ENCODE measurements at places on chromosomes 7 and 10.

- no peak for DNase-seq
Measured at GRCh38 chr7:46155367-46155766, 234.3 kb upstream of the IGFBP3 start.

DNA sequence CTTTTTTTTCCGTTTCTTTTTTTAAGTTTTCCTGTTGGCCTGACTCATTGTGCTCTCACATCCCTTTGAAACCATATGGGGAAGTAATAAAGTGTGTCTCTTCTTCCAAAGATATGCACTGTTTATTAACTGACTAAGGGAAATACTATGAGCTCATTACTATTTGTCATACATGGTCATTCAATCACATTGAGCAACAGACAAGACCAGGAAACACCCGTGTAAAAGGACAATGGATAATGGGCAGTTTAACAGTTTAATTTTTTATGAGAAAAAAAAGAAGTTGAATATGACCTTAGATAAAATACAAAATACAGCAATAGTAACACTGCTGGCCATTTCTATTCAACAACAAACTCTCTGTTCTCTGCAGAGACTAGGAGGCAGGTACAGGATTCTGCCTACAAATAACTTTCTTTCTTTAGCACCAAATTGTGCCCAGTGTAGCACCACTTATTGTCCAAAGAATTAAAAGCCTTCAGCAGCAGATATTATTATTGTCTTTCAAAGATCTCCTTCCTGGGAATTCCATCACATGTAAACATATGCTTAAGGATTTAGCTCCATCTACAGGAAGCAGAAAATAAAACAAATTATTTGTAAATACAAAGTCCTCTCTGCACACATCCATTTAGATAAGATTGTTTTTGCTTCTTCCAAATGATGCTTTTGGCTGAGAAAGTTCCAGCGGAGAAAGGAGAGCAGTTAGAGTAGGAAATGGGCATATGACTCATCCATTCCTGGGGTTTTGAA is 55.0 kb upstream of the AKR1E2 start:
- peak; percentile 94 for DNase-seq

- DNase-seq = peak; percentile 19
Measured at GRCh38 chr7:102321351-102322201, 34.7 kb downstream of the SPDYE6 start.

- no peak for DNase-seq
Measured at GRCh38 chr7:135102372-135102771, 45.5 kb upstream of the TMEM140 start.

DNA sequence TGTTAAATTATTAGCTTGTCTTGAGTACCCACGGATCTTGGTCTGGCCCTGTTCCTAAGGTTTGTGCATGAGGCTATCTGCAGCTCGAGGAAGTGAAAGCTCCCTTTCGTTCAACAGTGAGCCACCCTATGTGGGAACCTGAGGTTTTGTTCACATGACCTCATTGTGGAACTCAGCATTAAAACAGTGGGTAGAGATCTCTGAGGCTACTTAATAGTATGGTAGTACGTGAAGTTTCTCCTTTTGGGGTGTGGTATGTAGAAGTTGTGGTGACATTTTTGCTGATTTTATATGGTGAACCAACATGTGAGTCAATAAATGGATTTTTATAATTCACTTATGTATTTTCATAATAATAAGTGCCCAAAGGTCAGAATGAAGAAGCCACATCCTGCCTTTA is 252.7 kb upstream of the FERD3L start:
- peak; percentile 73 for DNase-seq

GRCh38 chr7:23347682-23348180 is 48.6 kb downstream of the MALSU1 start:
- peak; percentile 78 for DNase-seq

- no peak for DNase-seq
Measured at GRCh38 chr7:155247479-155248365, 50.0 kb upstream of the INSIG1 start.

- DNase-seq = no peak
Measured at GRCh38 chr7:29511337-29511736, 52.3 kb upstream of the PRR15 start.

GRCh38 chr10:13062803-13063202 is 37.2 kb upstream of the OPTN start:
- no peak for DNase-seq

GRCh38 chr7:12730523-12730922 is 43.1 kb downstream of the ARL4A start:
- no peak for DNase-seq

DNA sequence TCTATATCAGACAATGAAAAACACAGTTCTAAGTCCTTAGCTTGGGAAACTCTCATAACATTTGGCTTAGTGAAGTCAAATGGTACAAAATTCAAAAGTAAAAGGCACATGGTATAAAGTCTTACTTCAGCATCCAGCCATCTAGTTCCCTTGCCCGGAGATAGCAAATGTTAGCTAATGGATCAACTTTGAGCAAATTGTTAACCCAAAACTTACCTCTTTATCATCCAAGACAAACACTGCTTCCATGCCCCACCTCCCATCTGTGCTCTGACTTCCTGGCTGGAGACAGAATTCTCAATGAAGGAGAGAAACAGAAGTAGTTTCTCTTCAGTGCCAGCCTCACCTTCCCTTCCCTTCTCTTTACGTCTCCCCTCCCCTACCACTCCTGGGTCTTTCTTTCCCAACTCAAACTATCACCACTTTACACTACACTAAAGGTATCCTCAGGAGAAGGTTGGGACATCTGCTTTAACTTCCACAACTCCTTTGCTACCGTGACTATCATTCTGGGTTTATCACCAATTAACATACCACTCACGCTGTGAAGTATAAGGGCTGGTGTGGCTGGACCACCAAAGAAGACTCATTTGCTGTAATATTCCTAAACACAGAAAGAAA is 21.2 kb upstream of the ZNRF2 start:
- DNase-seq = no peak

DNA sequence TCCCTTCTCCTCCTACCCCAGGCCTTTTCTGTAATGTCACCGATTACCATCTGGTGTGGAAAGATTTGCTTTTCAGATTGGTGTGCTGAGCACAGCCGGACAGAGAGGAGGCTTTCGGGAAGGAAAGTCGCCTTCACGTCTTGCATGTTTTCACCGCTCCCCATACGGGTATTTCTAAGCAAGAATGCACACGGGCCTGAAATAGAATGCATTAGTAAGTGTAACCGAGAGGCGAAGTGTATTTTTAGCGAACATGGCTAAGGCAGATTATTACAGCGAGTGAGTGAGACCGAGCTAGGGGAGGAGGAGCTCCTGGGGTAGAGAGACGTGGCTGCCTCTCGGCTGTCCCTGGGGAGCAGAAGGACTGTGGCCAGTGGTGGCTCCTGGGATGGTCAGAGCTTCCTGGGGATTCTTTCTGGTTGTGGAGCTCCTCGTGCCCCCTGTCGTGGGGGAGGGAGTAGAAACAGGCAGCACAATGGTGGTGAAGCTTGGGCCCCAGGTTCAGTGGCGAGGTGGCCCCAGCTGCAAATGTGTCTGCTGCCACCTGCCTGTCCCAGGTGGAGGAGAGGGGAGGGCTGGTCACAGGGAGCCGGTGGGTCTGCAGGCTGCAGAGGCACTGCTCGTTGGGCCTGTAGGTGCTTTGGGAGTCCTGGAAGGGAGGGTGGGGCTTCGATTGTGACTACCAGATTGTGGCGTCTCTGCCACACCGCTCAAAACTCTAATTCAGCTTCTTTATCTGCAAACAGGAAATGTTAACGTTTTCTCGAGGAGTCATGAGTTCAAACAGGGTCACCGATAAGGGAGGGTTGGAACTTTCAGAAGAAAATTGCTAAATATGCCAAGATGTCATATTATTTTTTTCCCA is 135.8 kb downstream of the CAMK1D start:
- DNase-seq = no peak

GRCh38 chr7:95245828-95246500 is 78.4 kb downstream of the PON1 start:
- no peak for DNase-seq

- DNase-seq = peak; percentile 73
Measured at GRCh38 chr10:22246680-22247391, 29.0 kb upstream of the EBLN1 start.

DNA sequence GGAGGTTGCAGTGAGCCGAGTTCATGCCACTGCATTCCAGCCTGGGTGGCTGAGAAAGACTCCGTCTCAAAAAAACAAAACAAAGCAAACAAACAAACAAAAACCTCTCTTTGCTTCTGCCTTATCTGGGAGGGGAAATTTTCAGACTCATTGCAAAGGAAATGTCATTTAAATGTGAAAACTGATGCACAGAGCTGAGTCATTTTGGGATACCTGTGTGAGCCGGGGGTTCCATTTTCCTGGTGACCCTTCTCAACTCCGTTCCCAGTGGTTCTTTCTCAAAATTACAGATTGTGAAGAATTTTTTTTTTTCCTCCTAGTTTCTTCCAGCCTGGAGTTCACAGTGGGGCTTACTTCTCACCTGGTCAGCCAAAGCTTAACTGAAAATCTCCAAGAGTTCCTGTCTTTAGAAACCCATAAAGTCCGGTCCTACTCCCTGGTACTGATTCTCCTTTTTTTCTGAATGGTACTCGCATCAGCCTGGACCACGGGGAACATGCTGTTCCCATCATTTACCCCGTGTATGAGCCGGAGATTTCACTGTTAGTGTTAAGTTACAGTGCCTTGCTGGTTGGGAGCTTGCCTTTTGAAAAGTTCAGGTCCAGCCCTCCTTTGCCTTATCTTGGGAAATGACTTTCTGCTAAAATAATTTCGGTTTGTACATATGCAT is 56.9 kb downstream of the RBM20 start:
- DNase-seq = no peak

DNA sequence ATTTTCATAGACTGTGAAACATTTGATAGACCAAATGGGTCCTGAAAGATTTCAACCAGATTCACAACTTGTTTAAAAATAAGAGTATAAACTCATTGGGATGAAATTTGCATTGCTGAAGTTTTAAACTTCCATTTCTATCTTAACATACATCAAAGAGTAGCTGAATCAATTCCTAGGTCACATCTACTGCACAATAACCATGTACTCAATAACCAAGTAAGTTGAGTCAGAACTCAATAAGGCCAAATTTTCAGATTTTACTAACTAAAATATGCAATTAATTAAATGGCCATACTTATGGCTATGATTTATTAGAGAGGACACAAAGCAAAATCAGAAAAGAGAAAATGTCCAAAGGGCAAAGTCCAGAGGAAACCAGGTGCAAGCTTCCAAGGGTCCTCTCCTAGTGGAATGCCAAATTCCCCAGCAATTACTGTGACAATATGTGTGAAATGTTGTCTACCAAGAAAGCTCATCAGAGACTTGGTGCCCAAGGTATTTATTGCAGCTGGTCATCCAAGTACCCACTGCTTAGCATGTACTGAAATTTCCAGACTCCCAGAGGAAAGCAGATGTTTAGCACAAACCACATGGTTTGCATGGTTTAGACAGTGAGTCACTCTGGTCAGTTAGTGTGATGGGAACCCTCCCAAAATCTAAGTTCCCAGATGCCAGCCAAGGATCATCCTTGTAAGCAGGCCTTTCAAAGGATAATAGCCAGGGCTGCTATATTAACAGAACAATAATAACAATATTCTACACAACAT is 238.9 kb downstream of the IPMK start:
- no peak for DNase-seq

- peak; percentile 14 for DNase-seq
Measured at GRCh38 chr7:51369746-51370145, 53.1 kb upstream of the COBL start.
